ENCODE measurements at places on chromosomes 12 and 14.

DNA sequence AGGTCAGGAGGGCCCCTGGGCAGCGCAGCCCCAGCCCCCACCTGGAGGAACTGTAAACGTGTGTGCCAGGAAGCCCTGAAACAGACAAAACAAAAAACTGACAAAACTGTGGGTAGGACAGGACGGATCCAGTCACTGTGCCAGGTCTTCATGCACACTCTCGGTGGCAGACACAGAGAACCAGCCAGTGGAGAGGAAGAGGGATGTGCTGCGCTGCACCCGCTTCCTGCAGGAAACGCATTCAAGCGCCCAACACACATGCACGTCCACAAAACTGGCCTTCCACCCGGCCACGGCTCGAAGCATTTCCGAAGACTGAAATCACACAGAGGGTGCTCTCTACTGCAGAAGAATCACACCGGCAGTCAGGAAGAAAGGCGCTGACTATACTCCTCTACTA is 16.9 kb downstream of the BRF1 start:
- no peak for DNase-seq

GRCh38 chr12:131142891-131143657 is 189.4 kb downstream of the ADGRD1 start:
- DNase-seq, result no peak

GRCh38 chr12:125922330-125922729 is 857.1 kb downstream of the AACS start:
- DNase-seq, result no peak

GRCh38 chr14:22803687-22803974 is 11.6 kb downstream of the SLC7A7 start:
- DNase-seq, result no peak
